ENCODE measurements at places on chromosomes 1 and 21. TPM values are rescaled to one million over a fixed set of nuclear protein-coding genes. Genes with fewer than 3 reads are reported as not detected.

Gene RAB3GAP2
- 37.8 TPM for total RNA-seq

Gene RBM34
- 61.7 TPM for total RNA-seq

Gene S100B
- total RNA-seq, result not detected

Gene PGBD5
- total RNA-seq, result 0.28 TPM

Gene SGIP1
- 27.1 TPM for total RNA-seq

Gene TSPEAR
- total RNA-seq, result not detected

Gene ANGPTL7
- total RNA-seq, result under 0.01 TPM

DNA sequence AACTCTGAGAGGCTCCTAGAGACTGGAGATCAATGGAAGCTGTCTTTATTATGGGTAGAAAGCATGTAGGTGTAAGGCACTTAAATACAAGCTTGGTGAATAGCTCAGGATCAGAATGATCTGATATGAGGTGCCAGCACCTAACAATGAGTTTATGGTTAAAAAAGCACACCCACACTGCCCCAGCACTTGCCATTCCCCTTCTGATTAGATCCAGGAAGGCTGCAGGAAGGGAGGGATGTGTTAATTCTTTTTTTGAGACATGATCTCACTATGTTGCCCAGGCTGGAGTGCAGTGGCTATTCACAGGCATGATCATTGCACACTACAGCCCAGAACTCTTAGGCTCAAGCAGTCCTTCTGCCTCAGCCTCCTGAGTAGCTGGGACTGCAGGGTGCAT, 71.8 kb upstream of the IVNS1ABP start:
- DNase-seq, result no peak

GRCh38 chr1:85661767-85662166, 46.5 kb downstream of the ZNHIT6 start:
- no peak for DNase-seq

GRCh38 chr1:46043458-46044017, 88.9 kb downstream of the PIK3R3 start:
- no peak for DNase-seq

DNA sequence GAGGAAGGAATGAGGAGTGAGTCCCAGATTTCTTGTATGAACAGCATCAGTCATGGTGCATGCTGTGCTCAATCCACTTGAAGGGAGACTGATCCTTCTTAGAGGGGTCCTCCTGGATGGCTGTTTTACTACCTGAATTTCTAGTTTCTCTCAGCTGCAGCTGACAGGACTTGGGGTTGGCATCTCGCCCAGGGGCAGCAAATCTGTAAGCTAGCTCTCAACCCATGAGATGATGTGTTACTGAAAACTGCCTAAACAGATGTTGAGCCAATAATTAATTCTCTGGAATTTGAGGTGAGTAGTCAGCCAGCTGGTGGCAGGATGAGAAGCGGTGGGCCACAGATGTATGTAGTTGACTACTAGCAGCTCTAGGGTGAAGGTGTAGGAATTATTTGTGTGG, 19.6 kb downstream of the BACH1 start:
- DNase-seq, result peak; percentile 52

GRCh38 chr1:234589064-234589800, 20.7 kb downstream of the IRF2BP2 start:
- DNase-seq, result no peak

- no peak for DNase-seq
These were observed 72.5 kb downstream of the CD34 start for GRCh38 chr1:207838156-207839082.

- DNase-seq, result peak; percentile 40
These were observed 149.7 kb downstream of the LYPLAL1 start for GRCh38 chr1:219323426-219323825.

DNA sequence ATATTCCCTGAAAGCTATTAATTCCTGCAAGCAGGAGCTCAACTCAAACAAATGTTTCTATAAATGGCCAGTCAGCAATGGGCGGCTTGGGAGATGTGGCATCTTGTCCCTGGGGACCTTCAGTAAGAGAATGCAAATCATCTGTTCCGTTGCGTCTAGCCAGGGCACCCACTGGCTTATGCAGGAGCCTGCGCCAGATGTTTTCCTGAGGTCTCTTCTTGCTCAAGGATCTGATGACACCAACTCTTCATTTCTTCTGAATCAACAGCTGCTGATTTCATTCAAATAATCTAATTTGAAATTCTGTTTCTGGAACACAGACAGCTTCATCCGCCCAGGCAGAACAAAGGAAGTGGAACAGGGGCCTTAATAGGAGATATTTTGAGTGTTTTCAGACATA, 70.0 kb upstream of the AJAP1 start:
- no peak for DNase-seq

GRCh38 chr1:65953170-65953569, 160.5 kb downstream of the PDE4B start:
- DNase-seq, result no peak

GRCh38 chr1:235024711-235025421, 103.8 kb downstream of the TOMM20 start:
- no peak for DNase-seq

GRCh38 chr1:65011983-65012382, 45.6 kb upstream of the JAK1 start:
- DNase-seq, result no peak

DNA sequence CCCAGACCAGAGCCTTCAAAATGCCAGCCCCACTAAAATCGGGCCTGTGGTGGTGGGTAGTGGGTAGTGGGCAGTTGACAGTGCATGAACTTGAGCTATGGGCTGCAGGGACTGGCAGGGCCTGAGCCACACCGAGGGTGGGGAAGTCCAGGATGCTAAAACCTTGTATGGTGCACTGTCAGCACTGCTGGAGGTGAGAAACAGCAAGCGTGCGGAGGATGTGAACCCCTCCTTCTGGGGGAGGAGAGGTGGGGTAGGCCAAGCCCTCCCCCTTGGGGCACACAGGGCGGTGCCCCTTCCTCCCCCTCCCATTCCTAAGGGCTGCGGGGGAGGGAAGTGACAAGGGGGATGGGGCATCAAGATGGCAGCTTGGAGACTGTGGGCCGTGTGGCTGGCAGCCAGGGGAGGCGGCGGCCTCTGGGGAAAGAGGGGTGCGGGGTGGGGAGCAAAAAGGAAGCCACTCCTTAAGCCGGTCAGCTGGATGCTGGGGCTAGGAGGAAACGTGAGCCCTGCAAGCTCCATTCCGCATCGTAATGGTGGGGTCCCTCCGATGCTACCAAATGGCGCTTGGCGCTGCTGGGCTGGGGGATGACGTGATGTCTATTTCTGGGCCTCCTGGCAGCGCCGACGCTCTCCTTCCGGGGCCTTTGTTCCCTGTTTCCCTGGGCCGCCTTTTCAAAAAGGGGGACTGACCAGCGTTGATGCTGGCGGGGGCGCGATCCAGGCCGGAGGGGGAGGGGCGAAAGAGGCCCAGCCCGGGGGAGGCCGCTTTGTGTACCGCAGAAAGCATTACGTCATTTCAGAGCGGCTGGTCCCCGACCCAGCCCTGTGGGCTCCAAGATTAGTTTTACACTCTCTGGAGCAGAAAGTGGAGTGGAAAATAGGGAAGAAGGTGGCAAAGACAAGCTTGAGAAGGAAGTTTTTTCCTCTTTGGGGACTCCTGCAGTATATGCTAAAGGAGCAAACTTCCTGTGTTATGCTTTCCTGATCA, 809 bp downstream of the SYT11 start:
- peak; percentile 84 for DNase-seq

GRCh38 chr1:78255383-78255782, 209.6 kb downstream of the GIPC2 start:
- peak; percentile 42 for DNase-seq

- no peak for DNase-seq
These were observed 31.1 kb upstream of the MACF1 start for GRCh38 chr1:39173119-39173994.

DNA sequence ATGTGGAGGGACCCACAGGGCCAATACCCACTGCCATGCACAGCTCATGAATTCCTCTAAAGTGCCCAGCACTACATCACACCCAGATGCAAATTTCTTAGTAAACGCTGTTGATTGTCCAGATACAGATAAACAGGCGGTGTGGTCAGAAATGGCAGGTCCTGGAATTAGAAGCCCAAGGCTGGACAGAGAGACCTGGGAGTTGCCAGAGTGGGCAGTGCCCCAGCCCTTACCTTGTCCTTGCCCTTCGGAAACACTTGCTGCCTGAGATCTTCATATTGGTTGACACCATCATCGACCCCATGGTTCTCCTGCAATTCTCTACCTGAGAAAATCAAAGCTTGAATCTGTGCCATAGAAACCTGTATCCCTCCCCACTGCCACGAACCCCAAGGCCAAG, 149.3 kb upstream of the ETV3 start:
- no peak for DNase-seq

DNA sequence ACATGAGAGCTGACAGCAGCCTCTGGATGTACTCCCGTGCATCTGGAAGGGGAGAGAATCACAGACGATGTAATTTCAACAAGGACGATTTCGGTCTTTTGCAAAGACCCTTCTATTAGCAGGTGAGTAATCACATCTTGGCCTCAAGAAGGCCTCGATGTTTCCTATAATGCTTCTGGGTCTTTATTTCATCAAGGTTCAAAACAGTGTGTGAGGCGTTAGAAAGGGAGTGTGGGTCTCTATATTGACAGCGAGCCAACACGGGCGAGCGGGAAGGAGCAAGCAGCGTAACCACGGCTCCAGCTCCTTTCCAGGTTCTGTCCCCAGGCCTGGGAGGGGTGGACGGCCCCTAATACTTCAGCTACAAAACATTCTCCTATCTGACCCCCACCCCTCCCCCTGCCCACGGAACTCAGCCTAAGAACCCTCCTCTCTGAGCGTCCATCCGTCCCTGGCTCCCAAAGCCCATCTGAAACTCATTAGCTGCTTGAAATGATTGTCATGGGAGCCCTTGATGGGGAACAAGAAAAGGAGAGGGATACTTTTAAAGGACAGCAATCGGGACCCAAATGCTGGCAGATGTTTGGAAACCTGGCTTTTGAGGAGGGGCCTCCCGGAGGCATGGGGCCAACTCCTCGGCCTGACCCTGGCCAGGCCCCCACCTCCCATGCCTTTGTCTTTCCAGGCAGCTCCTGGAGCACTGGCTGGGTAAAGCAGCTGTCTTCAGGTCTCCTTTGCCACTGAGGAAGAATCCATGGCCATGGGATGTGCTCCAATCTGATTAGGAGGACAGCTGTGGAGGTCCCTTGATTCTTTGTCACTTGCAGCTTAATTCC, 250.8 kb downstream of the FOXD2 start:
- DNase-seq, result no peak

DNA sequence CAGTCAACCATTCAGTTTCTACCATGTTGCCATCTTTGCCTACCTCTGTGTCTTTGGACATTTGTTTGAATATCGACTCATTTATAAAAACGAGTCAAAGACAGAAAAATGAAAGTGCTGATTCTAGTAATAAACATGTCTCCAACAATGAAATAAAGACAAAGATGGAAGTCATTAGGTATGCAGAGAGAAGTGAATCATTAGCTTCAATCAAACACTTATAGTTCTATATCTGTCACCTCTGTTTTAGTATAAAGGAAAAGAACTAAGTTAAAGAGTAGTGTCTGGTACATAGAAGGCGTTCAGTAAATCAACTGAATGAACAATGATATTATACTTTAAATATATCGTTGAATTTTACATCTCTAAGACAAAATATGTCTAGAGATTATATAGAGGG, 1.7 kb upstream of the TSPAN2 start:
- DNase-seq, result no peak

DNA sequence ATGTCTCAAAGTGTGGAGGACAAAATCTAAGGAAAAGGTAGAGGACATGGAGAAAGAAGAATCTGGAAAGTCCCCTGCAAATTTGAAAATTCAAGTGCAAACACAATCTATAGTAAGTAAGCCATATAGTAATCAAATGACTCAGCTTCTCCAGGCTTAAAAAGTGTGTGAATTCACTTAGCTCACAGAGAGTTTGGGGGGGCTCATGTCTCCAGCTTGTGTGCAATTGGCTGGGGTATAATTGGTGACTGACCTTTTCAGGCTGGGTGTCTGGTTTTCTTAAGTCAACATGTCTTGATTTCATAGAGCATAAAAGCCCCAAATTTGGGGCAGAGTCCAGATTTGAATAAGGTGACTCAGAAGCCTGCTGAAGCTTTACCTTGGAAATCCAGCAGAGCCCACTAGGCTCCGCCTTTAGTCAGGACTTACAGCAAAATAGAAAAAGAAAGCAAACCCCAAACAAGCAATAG, 8.6 kb downstream of the CLDN14 start:
- peak; percentile 50 for DNase-seq

DNA sequence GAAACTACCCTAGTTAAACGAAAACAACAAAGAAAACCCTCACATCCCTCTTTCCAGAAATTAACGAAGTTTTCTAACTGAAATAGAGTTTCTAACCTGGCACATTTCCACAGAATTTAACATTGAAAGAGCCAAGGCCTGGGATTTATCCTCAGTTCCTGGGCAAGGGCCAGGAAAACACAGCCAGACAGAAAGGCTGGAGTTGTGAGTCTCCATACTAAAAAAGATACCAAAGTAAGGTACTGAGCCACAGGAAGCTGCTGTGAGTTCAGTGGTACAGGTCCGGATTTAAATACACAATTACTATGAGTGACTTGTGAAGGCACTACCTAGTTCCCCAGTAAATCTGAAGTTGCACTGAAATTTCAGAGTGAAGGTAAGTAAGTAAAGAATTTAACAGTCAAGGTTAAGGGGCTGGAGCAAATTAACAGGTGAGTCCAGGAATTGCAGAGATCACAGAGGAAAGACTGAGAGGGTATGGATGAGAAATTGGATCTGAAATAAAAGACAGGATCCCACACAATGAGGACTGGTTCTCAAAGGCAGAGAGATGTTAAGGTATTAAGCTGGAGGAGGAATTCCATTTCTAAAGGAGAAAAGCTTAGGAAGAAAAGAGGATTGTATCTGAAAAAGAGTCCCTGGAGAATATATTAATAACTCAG, 905 bp downstream of the LIX1L start:
- peak; percentile 38 for DNase-seq

DNA sequence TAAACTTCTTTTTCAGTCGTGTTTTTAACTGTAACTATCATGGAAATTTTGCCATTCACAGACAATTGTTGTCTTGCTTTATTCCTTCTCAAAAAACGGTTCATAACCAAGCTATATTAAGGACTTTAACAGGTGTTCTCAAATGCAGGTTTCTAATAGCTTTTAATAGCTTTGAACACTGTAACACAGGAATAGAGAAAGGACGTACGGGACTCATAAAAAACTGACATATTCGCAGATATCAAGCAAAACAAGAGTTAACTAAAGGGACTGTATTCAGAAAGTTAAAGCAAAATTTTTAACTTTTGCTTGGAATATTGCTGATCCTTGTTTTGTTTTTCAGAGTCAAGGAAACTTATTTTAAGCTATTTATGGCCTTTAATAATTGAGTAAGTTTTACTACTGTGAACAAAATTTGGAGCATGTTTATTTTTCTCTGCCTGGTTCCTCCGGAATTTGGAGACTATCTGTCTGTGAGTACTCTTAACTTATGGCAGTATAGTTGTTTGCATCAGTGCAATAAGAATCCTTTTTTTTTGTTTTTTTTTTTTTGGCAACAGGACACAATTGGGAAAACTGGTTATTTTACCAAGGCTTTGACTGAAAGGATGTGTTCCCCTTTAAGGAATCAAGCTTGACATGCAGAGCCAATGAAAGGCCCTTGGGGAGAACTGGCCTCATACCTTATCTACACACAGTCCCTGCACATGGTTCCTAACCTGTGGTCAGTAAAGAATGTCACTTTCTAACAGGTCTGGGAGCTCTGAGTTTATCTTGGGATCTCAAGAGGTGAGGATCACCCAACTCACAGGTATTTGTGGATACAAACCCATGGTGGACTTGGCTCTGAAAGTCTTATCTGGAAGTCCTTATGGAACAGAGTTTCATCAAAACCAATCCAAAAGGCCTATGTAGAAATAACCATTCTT, 5.8 kb upstream of the CD46 start:
- DNase-seq, result no peak

All from IMR-90 (cell line).